Suprapubic skin (tissue), 4 donors: ENCODE measurements at places on chromosomes 1 and 21.
A peak's percentile ranks its signal among the peaks of the same experiment; 100 is the strongest.

- no peaks in the 10 kb centered on the region for H3K27me3 ChIP-seq
- no peaks in the 10 kb centered on the region for H3K4me1 ChIP-seq
- no peak overlapping the region for H3K4me3 ChIP-seq
- no peak overlapping the region for H3K27ac ChIP-seq
- DNase-seq, result no peak
These were observed 26.7 kb downstream of the ATG4C start for GRCh38 chr1:62810420-62811274.

- H3K36me3 ChIP-seq, result peaks cover 28% of the 10 kb centered on the region
- DNase-seq, result no peak
- no peaks in the 10 kb centered on the region for H3K27me3 ChIP-seq
- peaks cover 55% of the 10 kb centered on the region for H3K4me1 ChIP-seq
- H3K27ac ChIP-seq, result no peak overlapping the region
These were observed 2.3 kb downstream of the PANK4 start for GRCh38 chr1:2523891-2524609.

DNA sequence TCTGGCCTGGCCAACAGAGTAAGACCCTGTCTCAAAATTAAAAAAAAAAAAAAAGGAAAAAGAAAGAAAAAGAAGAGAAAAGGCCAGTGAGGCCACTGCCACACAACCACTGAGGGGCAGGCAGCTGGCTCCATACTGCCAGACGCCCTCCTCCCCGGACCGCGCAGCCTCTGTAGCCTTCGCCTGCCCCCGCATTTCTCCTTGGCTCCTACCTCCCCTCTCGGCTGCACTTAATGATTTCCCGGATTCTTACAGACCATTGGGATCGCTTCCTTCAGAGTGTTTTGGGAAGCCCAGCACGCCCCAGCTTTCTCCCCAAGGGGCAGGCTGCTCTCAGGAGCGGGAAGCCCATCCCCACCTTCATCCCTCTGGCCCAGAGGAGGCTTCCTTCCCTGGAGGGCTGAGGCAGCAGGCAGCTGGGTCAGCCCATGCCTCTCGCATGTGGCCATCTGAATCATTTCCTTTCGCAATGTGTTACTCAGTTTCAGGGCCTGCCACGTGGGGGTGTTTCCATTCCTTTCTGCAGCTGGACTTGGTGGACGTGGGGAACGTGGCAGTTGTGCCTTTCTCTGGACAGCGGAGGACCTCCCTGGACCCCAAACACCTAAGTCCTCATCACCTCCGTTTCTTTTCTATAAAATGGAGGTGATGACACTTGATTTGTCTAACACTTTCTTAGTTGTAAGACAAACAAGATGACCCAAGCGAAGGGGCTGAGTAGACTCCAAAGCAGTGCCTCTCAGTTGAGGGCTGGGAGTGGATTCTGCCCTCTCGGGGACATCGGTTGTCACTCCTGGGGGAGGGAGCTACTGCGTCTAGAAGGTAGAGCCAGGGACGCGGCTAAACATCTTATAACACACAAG lies 2.3 kb downstream of the SLC2A5 start:
- H3K36me3 ChIP-seq, result no peaks in the 10 kb centered on the region
- no peak for DNase-seq
- H3K27ac ChIP-seq, result no peak overlapping the region
- H3K4me1 ChIP-seq, result peaks cover 39% of the 10 kb centered on the region

GRCh38 chr21:44375761-44376241 lies 22.4 kb downstream of the TRPM2 start:
- peaks cover 11% of the 10 kb centered on the region for H3K4me1 ChIP-seq
- H3K4me3 ChIP-seq, result no peak overlapping the region
- peaks cover 31% of the 10 kb centered on the region for H3K27me3 ChIP-seq
- no peaks in the 10 kb centered on the region for H3K36me3 ChIP-seq
- H3K27ac ChIP-seq, result no peak overlapping the region

- peaks cover 14% of the 10 kb centered on the region for H3K4me1 ChIP-seq
- DNase-seq, result no peak
- H3K36me3 ChIP-seq, result no peaks in the 10 kb centered on the region
- no peak within 1 kb of the TSS for H3K27ac ChIP-seq
- H3K4me3 ChIP-seq, result peak within 1 kb of the TSS; percentile 50
- H3K27me3 ChIP-seq, result peaks cover 40% of the 10 kb centered on the region
These were observed at the start of gene KANK4 for GRCh38 chr1:62318756-62319544. TSS of gene KANK4 (minus strand) at chr1:62319434. CDS start at chr1:62281564, 37,870 bp downstream.

DNA sequence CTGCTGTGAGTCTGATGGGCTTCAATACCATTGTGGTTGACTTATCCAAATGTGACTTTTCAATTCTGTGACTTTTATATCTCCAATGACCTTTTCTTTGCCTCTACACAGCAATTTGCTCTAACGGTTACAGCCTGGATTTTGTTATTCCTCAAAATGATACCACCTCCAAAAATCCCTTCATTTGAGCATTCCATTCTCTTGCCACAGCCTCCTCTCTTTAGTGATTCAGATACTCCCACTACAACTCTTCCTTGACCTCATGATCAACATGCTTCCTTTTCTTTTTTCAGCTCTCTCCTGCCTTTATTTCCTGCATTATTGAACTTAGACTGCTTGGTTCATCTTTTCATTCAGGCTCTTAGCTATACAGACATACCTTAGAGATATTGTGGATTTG lies 16.6 kb upstream of the IL19 start:
- no peak for DNase-seq
- peaks cover 11% of the 10 kb centered on the region for H3K27me3 ChIP-seq
- no peaks in the 10 kb centered on the region for H3K36me3 ChIP-seq
- H3K4me1 ChIP-seq, result no peaks in the 10 kb centered on the region
